M059J (cell line): ENCODE measurements at places on chromosomes 2 and 18. TPM values are rescaled to one million over a fixed set of nuclear protein-coding genes. Genes with fewer than 3 reads are reported as not detected.

- DNase-seq: peak; percentile 41
Measured at GRCh38 chr2:144086965-144087364, 433.0 kb downstream of the ZEB2 start.

DNA sequence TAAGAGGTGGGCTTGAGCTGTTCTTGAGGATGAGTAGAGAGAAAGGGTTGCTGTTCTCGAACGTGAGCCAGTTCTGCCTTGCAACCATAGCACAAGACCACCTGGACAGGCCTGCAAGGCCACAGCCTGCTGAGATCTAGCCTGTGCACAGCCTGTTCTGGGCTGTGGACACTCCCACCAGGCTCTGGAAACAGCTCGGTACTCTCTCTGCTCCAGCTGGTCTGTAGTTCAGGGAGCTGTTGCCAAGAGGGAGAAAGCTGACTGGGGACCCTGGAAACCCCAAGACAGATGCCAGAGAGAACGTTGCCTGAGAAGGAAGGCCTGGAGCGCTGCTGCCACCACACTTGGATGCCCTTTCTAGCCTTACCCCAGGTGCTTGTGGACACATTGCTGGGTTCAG is 69.8 kb downstream of the CTIF start:
- DNase-seq: no peak

- DNase-seq: no peak
Measured at GRCh38 chr2:60152226-60152833, 401.1 kb downstream of the BCL11A start.

GRCh38 chr18:63883617-63884016 is 3.9 kb upstream of the SERPINB2 start:
- peak; percentile 30 for DNase-seq

GRCh38 chr2:6214471-6214870 is 522.3 kb downstream of the SOX11 start:
- DNase-seq: no peak

- no peak for DNase-seq
Measured at GRCh38 chr2:108407864-108408729, 30.3 kb downstream of the SULT1C4 start.

DNA sequence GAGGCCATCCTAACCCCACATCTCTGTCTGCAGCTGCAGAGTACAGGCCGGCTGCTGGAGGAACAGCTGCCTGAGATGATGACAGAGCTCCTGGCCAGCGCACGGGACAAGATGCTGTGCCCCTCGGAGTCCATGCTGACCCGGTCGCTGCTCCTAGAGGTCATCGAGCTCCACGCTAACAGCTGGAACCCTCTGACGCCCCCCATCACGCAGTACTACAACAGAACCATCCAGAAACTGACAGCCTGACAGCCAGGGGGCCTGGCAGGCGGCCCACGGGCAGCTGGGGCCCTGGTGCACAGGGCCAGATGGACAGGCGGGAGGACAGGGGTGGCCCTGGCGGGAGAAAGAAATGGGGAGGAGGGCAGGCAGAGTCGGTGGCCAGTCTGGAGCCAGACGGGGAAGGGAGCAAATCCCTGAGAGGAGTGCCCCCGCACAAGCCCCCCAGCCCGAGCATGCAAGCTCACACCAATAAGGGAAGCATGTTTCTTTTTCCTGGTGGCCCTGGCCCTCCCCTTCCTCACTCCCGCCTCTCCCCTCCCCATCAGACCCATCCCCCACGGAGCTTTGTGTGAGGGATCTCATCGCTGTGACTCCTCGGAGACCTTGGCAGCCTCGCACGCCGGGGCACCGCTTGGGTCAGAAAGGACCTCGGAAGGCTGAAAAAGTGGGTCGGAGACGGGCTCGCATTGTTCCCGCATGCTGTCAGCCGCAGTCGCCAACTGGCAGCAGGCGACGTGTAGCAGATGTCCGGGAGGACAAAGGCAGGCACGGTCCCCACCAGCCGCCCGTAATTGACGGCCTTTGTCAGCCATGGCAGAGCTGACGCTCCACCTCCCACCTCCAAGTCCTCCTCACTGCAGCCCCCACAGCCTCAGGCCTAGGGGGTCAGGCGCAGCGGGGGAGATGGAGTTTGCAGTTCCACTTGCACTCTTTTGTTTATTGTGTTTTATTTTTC is 91.2 kb downstream of the SMAD7 start:
- no peak for DNase-seq

- DNase-seq: no peak
Measured at GRCh38 chr2:6945087-6945813, 28.0 kb downstream of the RNF144A start.

- DNase-seq: peak; percentile 99
Measured at GRCh38 chr2:26757873-26758789, 6.0 kb upstream of the SLC35F6 start.

GRCh38 chr18:25177631-25178030 is 174.3 kb downstream of the ZNF521 start:
- no peak for DNase-seq

GRCh38 chr2:9552219-9553178 is 3.1 kb downstream of the ADAM17 start:
- DNase-seq: peak; percentile 52

DNA sequence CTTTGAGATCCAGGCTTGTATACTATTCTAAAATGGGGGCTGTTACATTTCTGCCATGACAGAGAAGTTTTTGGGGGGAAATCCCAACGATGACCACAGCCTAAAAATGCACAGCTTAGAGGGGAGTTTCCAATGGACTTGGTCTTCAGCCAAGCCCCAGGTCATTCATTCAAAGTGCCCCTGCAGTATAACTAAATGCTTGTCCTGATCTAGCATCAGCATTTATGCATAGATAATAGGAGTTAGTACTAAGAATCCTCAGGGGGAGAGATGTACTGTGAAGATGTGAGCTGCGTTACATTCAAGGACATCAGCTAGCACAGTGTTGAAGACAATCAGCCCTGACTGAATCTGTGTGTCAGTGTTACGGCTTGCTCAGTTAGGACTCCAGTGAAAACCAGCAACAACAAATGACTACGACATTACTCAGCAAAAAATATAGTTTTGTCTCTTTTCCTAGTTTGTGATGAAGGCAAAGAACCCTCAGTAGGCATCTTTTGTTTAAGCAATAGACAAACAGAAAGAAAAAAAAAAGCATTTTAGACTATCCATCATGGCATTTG is 160.9 kb downstream of the ZEB2 start:
- peak; percentile 65 for DNase-seq

- no peak for DNase-seq
Measured at GRCh38 chr2:88123164-88123974, 4.5 kb downstream of the FABP1 start.

- DNase-seq: no peak
Measured at GRCh38 chr2:45851111-45851510, 199.6 kb downstream of the PRKCE start.

- DNase-seq: no peak
Measured at GRCh38 chr2:199962203-199962602, 6.8 kb downstream of the MAIP1 start.

- DNase-seq: no peak
Measured at GRCh38 chr18:42255908-42256765, 301.1 kb downstream of the PIK3C3 start.

- DNase-seq: no peak
Measured at GRCh38 chr2:71926089-71926447, 221.6 kb downstream of the CYP26B1 start.

- DNase-seq: no peak
Measured at GRCh38 chr2:69743847-69744264, 1.9 kb downstream of the ANXA4 start.

DNA sequence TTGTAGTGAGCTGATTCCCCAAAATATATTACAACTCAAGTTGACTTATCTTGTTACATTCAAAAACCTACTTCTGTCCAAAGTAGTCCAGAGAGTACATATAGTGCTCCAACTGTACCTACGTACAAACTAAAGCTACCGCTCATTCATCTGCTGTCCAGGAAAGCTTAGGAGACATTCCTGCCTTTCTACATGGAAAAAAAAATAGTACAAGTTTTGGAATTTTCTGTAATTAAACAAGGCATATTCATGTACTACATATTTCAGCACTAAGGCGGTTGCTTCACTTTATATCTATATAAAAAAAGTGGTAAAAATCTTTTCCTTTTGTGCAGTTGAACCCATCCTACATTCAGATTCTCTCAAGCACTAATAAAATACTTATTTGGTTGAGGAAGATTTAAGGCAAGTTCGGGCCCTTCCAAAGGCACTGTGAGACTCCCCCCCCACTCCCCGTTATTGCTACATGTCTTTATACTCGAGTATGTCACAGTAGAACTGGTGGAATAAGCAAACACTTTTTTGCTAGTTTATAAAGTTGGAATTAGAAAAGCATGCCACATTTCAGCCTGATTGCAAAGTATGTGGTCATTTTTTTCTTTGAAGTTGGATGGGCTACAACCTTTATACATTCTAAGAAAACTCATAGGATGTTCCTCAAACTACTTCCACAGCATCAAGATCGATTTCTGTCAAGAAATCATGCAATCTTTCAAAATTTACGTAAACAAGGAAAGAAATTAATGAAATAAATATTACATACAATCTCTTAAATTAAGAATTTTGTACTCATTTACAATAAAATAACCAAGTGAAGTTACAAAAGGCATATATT is 3.7 kb downstream of the ZFP36L2 start:
- DNase-seq: no peak

DNA sequence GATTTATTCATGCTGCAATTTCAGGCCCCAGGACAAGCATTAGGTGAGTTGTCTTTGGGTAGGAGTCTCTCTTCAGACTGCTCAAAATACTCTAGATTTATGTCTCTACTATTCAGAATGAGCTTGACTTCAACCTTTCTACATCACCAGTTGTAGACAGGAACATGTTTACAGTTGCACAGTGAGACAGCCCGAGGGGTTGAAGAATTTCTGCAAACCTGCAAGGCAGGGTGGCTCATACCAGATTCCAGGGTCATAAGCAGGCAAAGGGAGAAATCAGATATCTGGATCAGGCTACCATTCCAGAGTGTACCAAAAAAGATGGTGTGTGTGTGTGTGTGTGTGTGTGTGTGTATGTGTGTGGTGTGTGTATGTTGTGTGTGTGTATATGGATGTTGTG is 112.4 kb downstream of the SPP2 start:
- peak; percentile 76 for DNase-seq

GRCh38 chr2:127653421-127654083 is 7.6 kb downstream of the GPR17 start:
- DNase-seq: no peak

DNA sequence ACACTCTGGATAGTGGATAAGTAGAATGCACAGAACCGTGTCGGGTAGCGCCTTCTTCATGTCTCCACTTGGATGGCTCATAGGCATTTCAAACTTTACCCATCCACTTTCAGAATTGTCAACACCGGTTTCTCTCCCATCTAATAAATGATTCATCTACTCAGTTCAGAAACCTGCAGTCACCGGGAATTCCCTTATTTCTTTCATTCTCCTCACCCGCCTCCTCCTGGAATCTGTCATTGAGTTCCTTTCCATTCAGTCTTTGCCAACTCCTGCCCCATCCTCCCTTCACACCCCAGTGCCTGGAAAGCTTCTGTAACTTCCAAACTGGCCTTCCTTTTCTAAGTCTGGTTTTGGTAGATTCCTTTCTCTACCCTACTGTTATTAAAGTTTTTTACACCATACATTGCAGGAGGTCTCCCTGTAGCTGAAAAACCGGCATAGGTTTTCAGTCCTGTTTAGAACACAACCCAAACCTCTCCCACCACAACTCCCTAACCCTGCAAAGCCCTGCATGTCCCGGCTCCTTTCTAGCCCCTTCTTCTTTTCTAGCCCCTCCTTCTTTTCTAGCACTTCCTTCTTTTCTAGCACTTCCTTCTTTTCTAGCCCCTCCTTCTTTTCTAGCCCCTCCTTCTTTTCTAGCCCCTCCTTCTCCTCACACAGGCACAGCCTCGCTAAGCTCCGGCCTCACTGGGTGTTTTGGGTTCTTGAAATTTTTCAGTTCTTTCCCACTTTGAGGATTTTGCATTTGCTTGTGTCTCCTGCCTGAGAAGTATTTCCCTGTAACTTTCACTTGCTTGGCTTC is 133.9 kb upstream of the KLHL14 start:
- peak; percentile 1 for DNase-seq

GRCh38 chr18:4453874-4454536 is 1.1 kb downstream of the DLGAP1 start:
- DNase-seq: no peak

- DNase-seq: peak; percentile 69
Measured at GRCh38 chr2:221641181-221641871, 69.2 kb upstream of the EPHA4 start.

GRCh38 chr2:232265329-232265728 is 113.2 kb upstream of the ALPP start:
- no peak for DNase-seq

DNA sequence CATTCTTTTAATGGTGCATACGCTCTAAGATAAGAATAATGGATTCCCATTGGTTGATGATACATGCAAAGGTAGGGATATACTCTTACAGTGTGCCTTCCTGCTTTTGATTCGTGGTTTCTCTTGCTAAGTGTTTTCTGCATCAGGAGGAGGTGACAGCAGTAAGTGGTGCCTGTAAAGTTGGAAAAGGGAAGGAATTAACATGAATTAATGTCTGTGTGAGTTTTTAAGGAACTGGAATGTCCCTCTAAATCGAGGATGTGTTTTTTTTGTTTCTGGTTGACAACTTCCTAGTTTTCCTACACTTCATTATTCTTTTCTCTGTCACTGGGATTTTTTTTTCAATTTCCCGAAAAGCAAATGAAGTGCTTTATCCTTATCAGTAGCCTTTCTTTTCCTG is 54.4 kb downstream of the CRIM1 start:
- DNase-seq: no peak

DNA sequence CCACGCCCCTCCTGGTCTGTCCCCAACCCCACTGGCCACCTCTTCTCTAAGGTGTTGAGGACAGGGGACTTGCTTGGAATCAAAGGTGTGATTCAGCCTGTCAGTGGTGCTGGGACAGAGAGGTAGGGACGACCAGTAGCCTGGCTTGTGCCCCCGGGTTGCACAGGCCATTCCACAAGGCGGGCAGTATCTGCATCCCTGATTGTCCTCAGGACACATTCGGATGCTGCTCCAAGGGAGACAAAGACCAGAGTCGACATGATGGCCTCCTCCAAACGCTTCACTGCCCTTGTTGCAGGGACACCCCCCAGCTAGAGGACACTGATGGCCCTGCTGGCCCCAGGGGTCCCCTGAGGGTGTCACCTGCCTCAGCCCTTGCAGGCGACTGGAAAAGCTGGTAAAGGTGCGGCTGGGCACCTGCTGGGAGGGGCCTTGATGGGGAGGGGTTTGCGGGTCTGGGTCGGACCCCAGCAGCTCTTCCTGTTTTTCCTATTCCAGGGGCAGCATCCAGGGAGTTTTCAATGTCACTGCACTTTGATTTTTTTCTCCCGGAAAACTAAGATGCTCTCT is 98.0 kb downstream of the PTGR3 start:
- no peak for DNase-seq

GRCh38 chr2:160293391-160294091 is 93.5 kb upstream of the ITGB6 start:
- DNase-seq: peak; percentile 97

- DNase-seq: no peak
Measured at GRCh38 chr2:100423631-100424030, 6.2 kb upstream of the CHST10 start.

IL1RN gene
- 0.05 TPM in 1 of 2 replicates, not detected in the other for total RNA-seq

CD226 gene
- total RNA-seq: 0.10 and 3.8 TPM in 2 replicates

TUBA3E gene
- total RNA-seq: not detected in 2 replicates

MERTK gene
- total RNA-seq: 0.25 TPM in 1 of 2 replicates, not detected in the other

STPG4 gene
- total RNA-seq: 1.0 TPM in 1 of 2 replicates, not detected in the other

RUFY4 gene
- not detected in 2 replicates for total RNA-seq

NEU2 gene
- total RNA-seq: not detected in 2 replicates

WNT10A gene
- total RNA-seq: 0.02 and 0.30 TPM in 2 replicates

RBBP8 gene
- total RNA-seq: 53.9 and 67.0 TPM in 2 replicates

ARHGAP28 gene
- total RNA-seq: 0.05 and 0.37 TPM in 2 replicates

DPYSL5 gene
- total RNA-seq: not detected in 2 replicates

CFC1B gene
- total RNA-seq: not detected in 2 replicates

LIMS1 gene
- total RNA-seq: 20.3 and 37.8 TPM in 2 replicates

PDE1A gene
- total RNA-seq: 3.7 and 4.8 TPM in 2 replicates

SPATA3 gene
- total RNA-seq: not detected in 2 replicates

MC5R gene
- not detected in 2 replicates for total RNA-seq

CXCR4 gene
- total RNA-seq: 0.12 TPM in 1 of 2 replicates, not detected in the other

TANC1 gene
- total RNA-seq: 14.6 and 22.8 TPM in 2 replicates
